NCI-H1436 (cell line): ENCODE measurements at places on chromosomes 5 and 9.

DNA sequence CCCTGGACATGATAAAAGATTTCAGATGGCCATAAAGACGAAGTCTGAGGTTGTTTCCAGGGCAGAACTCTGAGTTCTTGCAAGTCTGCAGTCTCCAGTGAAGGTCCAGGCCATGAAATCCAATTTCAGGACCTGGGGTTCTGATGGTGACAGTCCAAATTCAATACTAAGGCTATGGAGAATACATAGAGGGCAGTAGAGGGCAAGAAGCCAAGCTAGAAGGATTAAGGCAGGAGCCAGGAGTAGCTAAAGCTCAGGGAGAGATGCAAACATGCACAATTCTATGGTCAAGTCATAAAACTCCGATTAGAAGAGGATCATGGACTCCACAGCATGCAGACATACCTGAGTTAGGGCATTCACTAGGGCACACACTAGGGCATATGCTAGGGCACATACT, 11.4 kb downstream of the SLIT3 start:
- no peak for DNase-seq

DNA sequence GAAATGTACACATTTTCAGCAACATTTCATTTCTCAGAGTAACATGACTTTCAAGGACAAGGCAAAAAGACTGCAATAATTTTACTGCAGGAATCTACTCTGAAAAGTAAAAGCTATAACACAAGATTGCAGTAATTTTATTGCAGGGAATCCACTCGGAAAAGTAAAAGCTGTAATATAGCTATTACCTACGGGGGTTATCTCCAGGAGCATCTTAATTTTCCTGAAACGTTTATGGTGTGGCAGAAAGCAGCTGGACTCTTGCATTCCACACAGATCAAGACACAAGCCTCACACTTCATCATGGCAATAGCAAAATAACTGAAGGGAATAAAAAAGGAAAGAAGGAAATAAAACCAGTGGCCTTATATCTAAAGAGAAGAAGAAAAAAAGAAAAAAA, 171.2 kb downstream of the TSSK1B start:
- DNase-seq, result no peak

DNA sequence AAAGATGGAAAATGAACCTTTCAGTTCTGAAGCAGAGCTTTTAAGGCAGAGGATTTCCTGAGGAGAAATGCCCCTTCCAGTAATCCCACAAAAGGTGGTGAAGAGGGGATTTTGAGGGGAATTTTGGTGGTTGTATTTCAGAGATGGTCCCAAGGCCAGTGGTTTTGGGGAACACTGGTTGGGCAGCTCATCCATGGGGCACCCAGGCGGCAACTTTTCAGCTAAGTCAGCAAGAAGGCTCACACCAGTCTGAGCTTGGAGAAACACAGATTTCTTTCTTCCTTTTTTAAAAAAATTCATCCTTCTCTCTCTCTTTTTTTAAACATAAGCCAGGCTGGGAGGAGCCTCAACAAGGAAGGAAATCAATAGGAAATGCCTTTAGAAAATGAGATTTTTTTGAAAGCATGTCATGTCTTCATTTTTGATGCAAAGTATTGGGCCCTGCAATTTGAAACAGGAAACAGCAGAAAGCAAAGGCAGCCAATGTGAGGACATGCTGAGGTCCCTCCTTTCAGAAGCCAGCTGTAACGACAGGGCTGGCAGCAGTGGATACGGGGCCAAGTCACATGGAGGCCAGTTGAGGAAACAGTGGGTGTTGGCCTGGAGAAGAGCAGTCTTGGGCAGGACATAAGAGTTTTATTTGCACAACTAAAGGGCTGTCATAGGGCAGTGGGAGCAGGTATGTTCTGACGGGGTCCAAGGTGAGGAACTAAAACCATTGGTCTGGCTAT, 155.3 kb upstream of the KLF4 start:
- DNase-seq, result no peak

DNA sequence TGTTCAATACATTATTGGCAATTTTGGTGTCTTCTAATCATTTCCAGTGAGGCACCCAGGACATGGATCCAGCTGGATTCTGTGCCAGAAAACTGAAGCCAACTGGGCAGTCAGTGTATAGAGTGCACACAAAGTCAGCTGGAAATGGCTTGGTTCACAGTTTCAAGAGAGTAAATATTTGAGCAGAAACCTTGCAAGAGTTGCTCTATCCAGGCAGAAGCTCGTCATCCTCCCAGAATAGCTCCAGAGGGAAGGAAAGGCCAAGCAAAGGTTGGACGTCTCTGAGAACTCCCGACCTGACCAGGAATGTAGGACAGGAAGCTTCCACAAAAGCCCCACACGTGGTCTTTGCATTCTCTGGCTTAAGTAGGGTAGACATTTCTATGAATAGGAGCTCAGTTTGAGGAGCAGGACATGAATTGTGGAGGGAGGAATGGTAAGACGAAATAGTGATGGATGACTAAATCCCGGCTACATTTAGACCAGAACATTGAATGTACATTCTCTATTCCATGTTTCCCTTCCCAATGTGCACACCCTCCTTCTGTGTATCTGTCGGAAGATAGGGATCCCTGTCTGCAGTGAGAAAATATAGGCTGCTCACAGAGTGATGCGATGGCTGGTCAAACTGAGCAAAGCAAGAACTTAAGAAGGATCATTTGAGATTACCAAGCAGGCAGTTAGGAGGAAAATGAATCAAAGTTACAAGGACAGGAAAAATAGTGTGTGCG, 72.7 kb upstream of the FCN2 start:
- DNase-seq, result no peak

DNA sequence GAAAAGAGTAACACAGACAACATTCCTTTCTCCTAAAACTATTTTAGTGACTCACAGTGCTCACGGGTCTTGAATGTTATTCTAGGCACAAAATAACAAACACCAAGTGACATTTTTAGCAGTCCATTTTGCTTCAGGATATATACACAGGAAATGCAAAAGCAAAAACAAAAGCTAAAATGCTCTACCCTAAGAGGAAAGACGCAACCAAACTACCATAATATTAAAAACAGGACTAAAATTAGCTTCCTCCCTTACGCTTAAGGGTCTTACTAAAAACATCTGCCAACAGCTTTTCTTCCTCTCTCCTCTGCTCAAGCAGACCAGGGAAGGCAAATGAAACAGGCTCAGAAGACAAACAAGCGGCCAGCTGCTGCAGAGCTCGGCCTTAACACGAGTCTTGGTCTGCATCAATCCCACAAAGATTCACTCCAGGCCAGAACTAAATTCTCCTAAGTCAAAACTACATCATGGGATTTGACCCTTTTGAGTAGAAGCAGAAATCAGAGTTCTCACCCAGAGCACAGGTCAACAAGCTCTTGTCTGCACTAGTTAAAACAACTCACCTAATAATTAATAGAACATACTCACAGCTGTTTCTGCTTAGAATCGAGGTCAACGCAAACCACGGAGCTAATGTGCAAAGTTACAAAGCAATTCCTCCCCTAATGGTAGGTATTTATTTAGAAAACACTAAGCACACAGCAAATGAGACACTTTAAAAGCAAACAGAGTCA, 62.3 kb downstream of the RAPGEF1 start:
- DNase-seq, result no peak

- no peak for DNase-seq
Measured at GRCh38 chr5:74056789-74057164, 430.8 kb downstream of the ARHGEF28 start.

DNA sequence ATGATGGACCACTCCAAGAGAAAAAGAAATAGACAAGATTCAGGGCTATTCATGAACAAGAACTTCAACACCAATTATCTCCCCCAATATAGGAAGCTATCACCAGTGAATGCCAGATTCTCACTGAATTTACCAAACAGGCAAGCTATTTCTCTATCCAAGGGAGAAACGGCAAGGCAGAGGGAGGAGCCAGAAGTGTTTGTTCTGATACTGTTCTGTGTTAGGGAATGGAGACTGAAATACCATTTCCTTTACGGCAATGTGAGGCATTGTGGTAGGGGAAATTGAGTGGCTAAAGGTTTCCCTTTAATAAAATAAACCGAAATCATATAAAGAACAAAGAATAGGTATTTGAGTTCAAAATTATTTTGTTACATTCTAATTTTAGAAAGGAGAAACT, 68.0 kb upstream of the ALDH1A1 start:
- no peak for DNase-seq

DNA sequence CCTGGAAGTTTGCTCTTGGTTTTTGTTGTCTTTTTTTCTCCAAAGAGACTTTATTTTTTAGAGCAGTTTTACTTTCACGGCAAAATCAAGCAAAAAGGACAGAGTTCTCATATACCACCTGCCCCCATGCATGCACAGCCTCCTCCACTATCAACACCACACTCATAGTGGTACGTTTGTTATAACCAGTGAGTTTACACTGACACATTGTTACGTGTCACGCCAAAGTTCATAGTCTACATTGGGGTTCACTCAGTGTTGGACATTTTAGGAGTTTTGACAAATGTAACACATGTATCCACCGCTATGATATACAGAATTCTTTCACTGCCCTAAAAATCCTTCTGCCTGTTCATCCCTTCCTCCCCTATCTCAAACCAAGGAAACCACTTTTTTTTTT, 7.5 kb upstream of the ICE1 start:
- no peak for DNase-seq
